Hippocampal formation (tissue), 2 donors: ENCODE measurements at places on chromosomes 3 and 15.

- DNase-seq = no peak
Observed at GRCh38 chr3:115760716-115761115, 137.4 kb downstream of the GAP43 start.

DNA sequence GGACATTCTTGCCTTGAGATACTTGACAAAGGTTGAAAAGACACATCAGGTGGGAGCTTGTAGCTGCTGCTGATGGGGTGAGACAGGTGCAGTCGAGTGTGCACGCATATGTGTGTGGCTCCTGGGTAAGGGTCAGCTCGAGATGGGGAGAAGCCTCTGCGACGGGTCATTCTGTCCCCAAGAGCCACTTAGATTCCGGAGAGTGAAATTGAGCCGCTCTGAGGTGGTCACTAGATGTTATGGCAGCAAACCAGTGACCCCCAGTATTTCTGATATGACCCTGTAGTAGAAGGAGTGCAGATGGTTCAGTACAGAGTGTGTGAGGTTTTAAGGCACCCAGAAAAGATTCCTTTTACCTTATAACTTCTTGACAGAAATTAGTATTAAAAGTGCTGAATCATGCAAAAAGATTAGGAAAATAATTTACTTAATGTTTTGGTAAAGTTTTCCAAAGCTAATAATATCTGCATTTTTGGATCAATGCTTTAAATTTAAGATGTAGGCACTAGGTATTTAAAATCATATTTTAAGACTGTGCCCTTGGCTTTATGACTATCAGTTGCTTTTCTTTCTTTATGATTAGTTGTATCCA is 241.9 kb upstream of the TOPAZ1 start:
- DNase-seq = no peak

DNA sequence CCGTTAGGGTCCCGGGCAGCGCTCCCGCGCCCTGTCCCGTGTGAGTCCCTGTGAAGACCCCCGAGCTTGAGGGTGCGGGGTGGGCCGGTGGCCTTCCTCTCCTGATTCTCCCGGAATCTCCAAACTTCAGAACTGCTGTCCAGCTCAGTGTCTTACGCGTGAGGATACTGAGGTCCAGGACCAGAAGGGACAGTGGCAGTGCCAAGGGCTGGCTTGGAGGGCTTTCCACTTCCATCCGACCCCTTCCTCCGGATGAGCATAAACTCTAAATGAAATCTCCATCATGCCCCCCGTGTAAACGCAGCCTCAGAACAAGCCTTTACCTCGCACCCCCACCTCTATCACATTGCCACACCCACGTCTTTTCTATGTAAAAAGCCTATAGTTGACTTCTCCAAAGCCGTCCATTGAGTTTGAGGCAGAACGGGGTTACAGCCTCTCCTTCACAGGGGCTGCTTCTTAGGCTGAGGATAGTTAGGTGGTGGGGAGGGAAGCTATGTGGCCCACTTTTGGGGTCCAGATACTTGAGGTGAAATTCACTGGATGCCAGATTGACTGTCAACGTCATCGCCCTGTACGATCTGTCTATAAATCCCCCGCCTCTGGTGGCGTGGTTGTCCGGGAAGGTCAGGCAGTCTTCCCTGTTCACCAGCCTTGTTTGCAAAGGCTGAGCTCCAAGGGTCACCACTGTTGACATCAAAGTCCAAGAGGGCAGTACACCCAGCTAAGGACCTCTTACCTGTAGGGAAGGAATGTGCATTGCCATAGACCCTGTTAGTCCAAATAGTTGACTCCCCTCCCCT is 1.1 kb downstream of the EDEM1 start:
- no peak for DNase-seq

DNA sequence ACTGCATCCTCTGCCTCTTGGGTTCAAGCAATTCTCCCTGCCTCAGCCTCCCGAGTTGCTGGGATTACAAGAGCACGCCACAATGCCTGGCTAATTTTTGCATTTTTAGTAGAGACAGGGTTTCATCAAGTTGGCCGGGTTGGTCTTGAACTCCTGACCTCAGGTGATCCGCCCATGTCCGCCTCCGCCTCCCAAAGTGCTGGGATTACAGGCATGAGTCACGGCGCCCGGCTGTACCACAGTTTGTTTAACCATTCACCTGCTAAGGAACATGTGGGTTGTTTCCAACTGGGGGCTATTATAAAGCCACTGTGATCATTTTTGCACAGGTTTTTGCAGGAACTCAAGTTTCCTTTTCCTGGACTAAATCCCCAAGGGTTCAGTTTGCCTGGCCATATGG is 123.2 kb upstream of the RAP2B start:
- DNase-seq = no peak

DNA sequence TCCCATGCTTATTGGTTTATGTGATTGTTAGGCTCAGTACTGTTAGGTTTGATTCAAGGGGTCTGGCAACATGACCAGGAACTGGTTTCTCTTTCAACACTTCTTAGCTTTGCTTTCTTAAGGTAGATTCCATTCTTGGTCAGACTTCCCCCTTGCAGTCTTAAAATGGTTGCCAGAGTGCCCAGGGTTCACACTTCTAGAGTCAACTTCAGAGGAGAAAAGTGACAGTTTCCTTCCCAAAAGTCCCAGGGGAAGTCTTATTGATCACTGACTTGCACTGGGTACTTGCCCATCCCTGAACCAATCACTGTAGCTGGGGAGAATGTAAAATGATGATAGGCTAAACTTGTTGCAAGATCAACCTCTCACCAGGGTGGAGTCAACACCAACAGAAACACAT is 14.1 kb downstream of the MGLL start:
- no peak for DNase-seq

GRCh38 chr15:22961762-22962161 is 18.4 kb downstream of the CYFIP1 start:
- no peak for DNase-seq
